Muscle of arm (tissue), 14 donors: ENCODE measurements at places on chromosomes 2 and 18. TPM values are rescaled to one million over a fixed set of nuclear protein-coding genes. Genes with fewer than 3 reads are reported as not detected.

- DNase-seq: no peak
Observed at GRCh38 chr2:4765787-4766530, 926.2 kb upstream of the SOX11 start.

The FAM117B gene
- 3.5 TPM for polyA plus RNA-seq

- no peak for DNase-seq
Observed at GRCh38 chr2:113162173-113162572, 11.6 kb upstream of the PSD4 start.

GRCh38 chr2:8119782-8120505 is 561.9 kb upstream of the ID2 start:
- DNase-seq: no peak
